NCI-H2227 treated with DMSO at 0.1 percent for 48 hours (cell line): ENCODE measurements at places on chromosomes 7 and 10.

DNA sequence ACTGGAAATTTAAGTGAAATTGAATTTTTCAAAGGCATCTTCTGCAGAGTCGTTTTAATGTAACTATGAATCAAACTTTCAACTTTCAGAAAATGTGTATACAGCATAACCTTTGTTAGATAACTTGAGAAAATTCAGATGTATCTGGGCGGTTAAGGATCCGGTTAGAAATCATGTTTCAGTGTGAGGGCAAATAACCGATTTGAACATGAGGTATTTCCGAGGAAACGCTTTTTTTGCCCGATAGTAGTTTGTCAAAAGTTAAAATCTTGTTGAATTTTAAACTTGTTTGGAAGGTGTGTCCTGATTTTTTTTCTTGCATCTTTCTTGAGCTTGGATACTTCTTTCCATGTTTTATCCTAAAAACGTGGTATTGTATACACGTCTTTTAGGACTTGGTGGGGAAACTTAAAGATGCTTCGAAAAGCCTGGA, 1.3 kb upstream of the BMI1 start:
- DNase-seq, result no peak

GRCh38 chr10:32271617-32272016, 75.3 kb downstream of the EPC1 start:
- DNase-seq, result no peak

DNA sequence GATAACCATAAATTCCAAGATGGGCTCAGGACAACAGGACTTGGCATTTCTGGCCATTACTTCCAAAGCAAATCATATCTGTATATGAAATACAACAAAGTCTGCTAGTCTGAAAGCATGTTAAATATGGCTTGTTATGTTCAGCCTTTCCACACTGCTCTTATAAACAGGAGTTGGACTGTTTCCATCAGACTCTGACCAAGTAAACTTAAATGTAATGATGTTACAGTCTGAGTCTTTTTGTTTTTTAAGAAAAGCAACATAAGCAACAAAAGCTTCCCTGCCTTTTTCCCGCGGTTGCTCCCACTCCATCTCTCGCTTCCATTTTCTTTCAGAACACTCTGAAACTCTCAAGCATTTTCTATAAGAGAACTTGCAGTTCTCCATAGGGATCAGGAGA, 8.1 kb upstream of the CDCA7L start:
- no peak for DNase-seq

DNA sequence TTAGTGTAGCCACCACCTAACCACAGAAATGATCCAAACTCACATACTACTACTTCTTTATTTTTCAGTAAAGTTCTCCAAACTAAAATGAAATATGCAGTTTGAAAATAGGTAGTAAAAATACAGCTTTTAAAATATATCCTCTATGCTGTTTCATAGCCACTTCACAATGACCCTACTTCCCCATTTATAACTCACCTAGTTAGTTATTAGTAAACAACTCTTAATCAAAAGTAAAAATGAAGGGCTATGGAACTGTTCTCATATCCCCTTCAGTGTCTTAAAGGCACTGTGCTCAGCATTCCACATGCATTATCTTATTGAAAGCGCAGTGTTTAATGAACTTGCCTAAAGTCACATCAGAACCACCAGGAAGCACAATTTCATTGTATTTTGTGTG, 43.5 kb downstream of the KMT2C start:
- no peak for DNase-seq
